Left lung (tissue), 14 donors: ENCODE measurements at places on chromosomes 11 and 22. TPM values are rescaled to one million over a fixed set of nuclear protein-coding genes. Genes with fewer than 3 reads are reported as not detected.

STX3 gene
- 65.9 TPM for total RNA-seq

KRTAP5-1 gene
- not detected for total RNA-seq

C11orf16 gene
- 2.0 TPM for total RNA-seq

DNA sequence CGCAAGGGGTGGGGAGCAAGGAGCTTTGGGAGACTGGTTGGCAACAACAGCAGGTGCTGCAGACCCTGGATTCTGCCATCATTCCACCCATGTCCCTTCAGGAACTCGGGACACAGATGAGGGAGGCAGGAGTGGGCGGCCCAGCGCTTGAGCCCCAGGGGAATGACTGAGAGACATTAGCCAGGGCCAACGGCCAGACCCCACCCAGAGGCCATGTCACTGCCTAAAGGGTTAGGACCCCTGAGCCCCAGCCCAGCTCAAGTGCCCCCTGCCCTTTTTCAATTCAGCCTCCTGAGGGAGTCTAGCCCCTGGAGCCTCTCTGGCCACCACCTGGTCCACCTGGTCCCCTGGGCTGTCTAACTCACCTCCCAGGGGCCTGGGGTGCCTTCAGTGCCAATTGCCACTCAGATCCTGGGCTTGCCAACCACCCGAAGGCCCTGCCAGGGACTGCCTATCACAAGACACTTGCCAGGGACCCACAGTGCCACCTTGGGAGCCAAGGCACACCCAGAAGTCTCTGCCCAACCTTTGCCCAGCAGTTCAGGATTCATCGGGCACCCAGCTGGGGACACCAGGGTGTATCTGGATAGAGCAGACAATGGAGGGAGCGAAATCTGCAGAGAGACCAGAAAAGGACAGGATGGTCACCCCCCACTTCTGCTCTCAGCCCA, 16.6 kb downstream of the MFNG start:
- DNase-seq: no peak

- peak; percentile 35 for DNase-seq
Observed at GRCh38 chr11:68843703-68844312, 2.1 kb upstream of the CPT1A start.

DNA sequence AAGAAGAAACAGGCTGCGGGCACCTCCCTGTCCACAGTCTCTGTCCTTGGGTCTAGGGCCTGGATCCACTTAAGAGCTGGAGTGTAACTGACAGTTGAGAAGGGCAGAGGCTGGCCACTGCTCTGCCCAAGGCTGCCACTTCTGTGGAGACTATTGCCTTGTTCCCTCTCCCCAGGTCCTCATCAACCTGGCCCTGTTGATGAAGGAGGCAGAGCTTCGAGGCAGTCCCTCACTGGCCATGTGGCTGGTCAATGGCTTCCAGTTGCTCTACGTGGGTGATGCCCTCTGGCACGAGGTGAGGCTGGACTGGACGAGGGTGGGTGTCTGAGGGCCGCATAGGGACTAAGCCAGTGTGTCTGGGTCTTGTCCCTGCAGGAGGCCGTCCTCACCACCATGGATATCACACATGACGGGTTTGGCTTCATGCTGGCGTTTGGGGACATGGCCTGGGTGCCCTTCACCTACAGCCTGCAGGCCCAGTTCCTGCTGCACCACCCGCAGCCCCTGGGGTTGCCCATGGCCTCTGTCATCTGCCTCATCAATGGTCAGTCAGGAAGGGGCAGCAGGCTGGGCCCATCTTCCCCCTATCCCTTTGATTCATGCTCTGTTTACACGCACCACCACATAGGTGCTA, 2.8 kb downstream of the ZNHIT2 start:
- no peak for DNase-seq

DNA sequence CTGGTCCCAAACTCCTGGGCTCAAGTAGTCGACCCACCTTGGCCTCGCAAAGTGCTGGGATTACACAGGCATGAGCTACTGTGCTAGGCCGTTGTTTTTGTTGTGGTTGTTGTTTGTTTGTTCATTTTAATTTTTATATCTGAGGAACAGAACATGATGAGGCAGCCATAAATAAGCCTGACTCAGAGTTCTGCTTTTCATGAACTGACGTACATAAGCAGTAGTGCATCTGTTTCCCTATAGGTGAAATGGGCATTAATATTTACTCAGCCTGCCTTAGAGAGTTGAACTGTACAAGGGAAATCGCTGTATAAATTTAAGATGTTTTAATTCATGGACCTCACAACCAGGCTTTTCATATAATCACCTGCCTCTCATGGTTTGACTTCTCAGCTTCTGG, 80.5 kb downstream of the PDHX start:
- DNase-seq: no peak
